ENCODE measurements at places on chromosomes 2 and 18. TPM values are rescaled to one million over a fixed set of nuclear protein-coding genes. Genes with fewer than 3 reads are reported as not detected.

- no peak for DNase-seq
Measured at GRCh38 chr2:18896125-18896764, 306.9 kb upstream of the NT5C1B start.

- no peak for DNase-seq
Measured at GRCh38 chr2:15166878-15167277, 394.3 kb downstream of the NBAS start.

- no peak for DNase-seq
Measured at GRCh38 chr2:174444761-174445160, 42.1 kb downstream of the GPR155 start.

- no peak for DNase-seq
Measured at GRCh38 chr2:183172220-183172887, 48.1 kb downstream of the NUP35 start.

GRCh38 chr18:72208920-72209676, 335.0 kb downstream of the CBLN2 start:
- no peak for DNase-seq

DNA sequence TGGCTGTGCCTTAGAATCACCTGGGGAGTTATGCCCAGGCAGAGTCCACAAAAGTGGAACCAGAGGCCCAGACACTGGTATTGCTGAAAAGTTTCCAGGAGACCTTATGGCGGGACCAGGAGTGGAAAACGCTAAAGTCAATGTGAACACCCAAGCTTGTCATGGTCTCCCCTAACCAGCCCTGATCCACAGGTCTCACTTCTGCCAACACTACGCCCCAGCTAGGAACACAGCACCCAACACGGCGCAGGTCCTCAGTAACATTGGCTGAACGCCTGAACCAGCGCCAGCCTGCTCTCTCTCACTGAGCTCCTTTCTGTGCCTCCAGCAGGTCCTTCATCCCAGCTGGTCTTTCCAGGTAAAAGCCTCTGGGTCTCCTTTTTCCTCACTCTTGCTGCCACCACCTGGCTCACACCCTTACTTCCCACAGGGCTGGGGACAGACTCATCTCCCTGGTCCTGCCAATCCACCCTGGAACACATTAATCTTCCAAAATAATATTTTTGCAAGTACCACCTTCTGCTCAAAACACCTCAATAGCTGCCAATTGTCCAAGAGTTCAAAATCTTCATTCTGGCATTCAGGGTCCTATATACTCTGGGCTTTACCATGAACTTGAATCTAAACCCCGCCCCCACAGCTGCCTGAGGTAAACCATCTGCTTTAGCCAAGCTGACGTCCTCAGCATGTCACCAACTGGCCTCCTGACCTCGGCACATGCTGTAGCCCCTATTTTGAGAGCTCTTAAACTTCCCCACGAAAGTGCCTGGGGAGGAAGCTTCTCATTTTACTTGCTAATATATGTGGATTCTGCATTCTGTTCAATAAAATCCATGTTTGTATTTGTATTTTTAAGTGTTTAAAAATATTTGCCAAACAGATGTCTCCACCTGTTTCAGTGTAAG, 34.6 kb downstream of the ADCY3 start:
- DNase-seq: no peak

GRCh38 chr18:48186861-48187260, 222.3 kb downstream of the ZBTB7C start:
- no peak for DNase-seq

- peak; percentile 72 for DNase-seq
Measured at GRCh38 chr2:71948781-71949536, 198.7 kb downstream of the CYP26B1 start.

DNA sequence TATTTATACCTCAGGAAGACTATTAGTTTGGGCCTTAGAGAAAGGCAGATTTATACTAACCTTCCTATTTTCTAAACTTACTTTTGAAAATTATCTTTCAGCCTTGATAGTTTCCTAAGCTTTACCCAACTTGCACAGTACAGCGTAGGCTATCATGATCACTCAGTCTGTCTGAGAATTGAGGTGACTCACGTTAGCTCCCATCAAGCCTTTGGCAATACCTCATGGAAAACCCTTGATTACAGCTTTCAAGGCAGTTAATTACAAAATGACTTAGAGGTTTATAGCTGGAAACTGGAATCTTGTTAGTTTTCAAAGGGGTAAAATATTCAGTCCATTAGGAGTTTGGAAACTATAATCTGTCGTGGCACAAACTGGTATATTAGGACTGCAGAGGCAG, 26.4 kb upstream of the ARMC9 start:
- DNase-seq: no peak

DNA sequence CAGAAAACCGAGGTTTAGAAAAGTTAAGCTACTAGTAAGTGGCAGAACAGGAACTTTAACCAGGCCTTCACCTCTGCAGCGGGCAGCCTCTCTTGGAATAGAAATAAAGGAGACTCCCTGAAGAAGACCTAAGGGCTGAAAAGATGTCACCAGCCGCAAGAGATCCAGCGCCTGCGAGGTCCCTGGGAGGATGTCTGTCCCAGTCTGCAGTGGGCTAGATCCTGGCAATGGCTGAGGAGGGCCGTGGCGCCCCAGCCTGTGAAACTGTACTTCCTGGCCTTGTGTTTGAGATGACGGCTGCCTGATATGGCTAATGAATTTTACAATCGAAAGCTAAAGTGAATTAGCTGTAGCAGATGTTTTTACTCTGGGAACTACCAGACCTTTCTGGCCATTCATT, 300.6 kb upstream of the SALL3 start:
- no peak for DNase-seq

DNA sequence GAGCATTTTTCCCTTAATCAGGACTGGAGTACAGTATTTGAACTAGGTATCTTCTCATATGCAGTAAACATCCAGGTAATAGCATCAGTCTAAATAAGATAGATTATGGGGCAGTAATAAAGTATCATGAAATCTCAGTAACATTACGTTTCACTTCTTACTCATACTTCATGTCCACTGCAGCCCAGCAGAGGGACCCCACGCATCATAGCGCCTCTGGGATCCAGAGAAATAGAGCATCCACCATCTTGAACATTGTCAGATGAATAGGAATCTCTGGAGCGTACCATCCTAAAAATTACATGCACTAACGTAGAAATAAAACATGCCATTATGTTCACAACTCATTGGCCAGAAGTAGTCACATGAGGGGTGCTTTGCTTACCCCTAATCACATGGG, 499.0 kb downstream of the CPS1 start:
- no peak for DNase-seq

GRCh38 chr2:23681356-23682140, 245.4 kb downstream of the ATAD2B start:
- DNase-seq: no peak

GRCh38 chr18:75267643-75268363, 57.2 kb downstream of the TSHZ1 start:
- no peak for DNase-seq

- no peak for DNase-seq
Measured at GRCh38 chr18:35876243-35876642, 96.2 kb upstream of the RMP24 start.

The LHCGR gene
- not detected for total RNA-seq

The HSPD1 gene
- total RNA-seq: 274 TPM

The THSD7B gene
- total RNA-seq: 0.12 TPM

The COX7A2L gene
- 130 TPM for total RNA-seq

The ADRA2B gene
- not detected for total RNA-seq

The PPP3R1 gene
- total RNA-seq: 60.0 TPM

The CNDP1 gene
- total RNA-seq: not detected
